Fibroblast of upper back skin (primary cell): ENCODE measurements at places on chromosomes 1 and 21.
A peak's percentile ranks its signal among the peaks of the same experiment; 100 is the strongest.

DNA sequence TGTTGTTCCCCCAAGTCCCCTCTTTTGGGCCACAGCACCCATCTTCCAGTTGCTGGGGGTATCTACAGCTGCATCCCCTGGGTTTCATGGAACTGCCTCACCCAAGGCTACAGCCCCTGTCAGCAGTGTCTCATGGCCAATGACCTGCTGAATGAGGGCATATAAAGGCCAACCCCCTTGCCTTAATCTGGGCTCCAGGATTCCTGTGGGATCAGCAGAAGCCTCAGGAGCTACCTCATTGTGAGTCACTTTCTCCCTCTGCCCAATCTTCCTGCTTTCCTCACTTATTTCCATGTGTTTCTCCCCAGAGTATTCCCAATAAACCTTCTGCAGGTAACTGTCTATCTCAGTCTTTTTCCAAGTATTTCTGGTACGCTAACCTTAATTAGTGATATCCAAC is 37.3 kb upstream of the SYT14 start:
- DNase-seq = peak; percentile 80

DNA sequence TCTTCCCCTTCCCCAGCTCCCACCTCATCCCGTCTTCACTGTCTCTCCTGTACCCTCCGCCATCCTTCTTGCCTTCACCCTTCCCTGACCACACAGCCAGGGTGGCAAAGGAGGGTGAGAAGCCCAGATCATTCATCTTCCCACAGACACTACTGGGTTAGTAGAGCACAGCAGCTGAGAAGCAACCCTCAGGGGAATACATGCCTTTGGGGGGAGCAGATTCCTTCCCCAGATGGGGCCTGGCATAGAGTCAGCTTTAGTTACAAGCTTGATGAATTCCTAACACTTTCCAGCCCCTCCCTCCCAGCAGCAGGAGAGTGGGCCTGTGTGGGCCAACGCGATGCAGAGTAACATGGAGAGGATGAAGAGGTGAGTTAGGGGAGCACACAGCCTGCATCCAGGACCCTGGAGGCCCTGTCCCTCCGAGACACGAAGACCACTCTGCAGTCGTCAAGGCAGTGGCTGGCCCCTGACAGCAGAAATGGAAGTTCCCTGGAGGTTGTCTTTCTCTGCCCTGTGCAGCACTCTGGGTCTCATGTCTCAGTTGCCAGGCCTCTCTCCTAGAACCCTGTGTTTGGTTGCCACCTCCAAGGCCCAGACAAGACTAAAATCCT is 8.8 kb upstream of the BTG2 start:
- peak; percentile 84 for DNase-seq

DNA sequence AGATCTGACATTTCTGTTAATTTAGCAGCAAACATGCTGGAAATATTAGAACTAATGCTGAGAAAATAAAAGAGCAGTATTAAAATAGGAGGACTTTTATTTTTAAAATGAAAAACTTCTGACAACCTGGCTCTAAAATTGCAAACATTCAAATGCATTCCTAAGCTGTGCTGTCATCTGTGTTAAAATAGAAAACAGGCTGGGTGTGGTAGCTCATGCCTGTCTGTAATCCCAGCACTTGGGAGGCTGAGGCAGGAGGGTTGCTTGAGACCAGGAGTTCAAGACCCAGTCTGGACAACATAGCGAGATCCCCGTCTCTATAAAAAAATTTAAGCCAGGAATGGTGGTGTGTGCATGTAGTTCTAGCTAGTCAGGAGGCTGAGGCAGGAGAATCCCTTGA is 44.6 kb downstream of the MIGA1 start:
- peak; percentile 78 for DNase-seq

- DNase-seq = peak; percentile 33
Measured at GRCh38 chr1:4825800-4826450, 171.5 kb downstream of the AJAP1 start.

DNA sequence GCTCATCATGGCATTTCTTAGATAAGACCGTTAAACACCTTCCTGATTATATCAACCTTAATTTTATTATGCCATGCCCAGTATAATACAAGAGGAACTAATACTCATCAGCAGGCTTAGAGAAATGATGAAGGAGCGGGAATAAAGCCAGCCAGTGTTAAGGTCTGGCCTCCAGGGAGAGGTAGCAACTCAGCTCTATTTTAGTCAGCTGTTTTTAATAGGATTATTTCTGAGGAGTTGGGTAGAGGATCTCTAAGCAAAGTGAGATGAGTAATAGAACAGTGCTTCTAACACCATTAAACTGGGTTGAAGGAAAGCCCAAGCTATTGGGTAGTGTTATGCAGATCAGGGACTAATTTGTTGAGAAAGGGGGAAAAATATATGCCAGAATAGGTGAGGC is 921.5 kb downstream of the TTLL7 start:
- peak; percentile 11 for DNase-seq

- no peak for DNase-seq
Measured at GRCh38 chr1:54996869-54997710, 1.6 kb upstream of the BSND start.

DNA sequence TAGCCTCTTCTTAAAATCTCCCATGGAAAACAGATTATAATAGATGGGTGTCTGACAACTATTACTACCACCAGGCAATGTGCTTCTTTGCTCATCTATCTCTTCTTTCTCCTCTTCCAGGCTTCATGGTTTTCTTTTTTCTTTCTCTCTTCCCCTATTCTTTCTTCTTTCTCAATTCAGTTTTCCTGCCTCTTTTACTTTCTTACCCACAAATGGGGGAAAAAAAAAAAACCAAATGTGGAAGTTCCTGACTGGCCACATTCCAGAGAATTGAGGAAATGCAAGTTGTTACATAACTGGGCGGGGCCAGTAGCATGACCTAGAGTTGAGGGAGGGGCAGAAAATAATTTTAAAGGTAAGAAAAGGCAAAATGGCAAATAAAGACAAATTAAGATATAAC is 10.9 kb upstream of the SMG7 start:
- DNase-seq = peak; percentile 2

GRCh38 chr1:31781756-31782371 is 17.7 kb upstream of the ADGRB2 start:
- no peak for DNase-seq

GRCh38 chr1:226512076-226512728 is 36.4 kb upstream of the STUM start:
- no peak for DNase-seq

GRCh38 chr1:22229379-22229778 is 86.5 kb upstream of the WNT4 start:
- DNase-seq = peak; percentile 7

- DNase-seq = no peak
Measured at GRCh38 chr1:237953238-237953637, 62.5 kb upstream of the ZP4 start.

DNA sequence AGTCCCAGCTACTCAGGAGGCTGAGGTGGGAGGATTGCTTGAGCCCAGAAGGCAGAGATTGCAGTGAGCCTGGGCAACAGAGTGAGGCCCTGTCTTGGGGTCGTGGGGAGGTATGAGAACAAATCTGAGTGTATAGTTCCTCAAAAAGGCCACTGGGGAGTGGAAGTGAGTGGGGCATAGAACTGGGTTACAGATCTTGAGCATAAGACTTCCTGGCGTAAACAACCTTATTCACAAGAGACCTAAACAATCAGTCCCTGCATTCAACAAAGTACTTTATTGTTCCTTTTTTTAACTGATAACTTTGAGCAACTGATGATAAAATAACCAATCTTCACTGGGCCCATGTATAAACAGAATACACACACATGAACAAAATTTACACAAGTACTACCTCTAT is 72.7 kb upstream of the MUTYH start:
- no peak for DNase-seq

GRCh38 chr1:38029685-38030511 is 16.7 kb downstream of the POU3F1 start:
- peak; percentile 80 for DNase-seq

- peak; percentile 45 for DNase-seq
Measured at GRCh38 chr1:2044510-2045319, 5.5 kb upstream of the PRKCZ start.

DNA sequence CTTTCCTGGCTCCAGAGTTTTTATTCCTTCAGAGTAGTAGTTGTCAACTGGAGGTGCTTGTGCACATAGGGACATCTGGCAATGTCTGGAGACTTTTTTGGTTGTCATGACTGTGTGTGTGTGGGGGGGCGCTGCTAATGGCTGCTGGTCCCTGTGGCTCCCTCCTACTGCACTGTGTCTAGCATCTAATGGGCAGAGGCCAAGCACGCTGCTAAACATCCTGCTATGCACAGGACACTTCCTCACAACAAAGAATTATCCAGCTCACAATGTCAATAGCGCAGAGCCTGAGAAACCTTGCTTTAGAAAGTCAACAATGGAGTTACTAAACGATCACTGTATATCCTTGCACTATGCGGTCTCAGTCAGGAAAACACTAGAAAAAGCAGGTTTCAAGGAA is 19.7 kb upstream of the HMGB4 start:
- no peak for DNase-seq

GRCh38 chr1:246784621-246785493 is 60.6 kb downstream of the SCCPDH start:
- peak; percentile 66 for DNase-seq

DNA sequence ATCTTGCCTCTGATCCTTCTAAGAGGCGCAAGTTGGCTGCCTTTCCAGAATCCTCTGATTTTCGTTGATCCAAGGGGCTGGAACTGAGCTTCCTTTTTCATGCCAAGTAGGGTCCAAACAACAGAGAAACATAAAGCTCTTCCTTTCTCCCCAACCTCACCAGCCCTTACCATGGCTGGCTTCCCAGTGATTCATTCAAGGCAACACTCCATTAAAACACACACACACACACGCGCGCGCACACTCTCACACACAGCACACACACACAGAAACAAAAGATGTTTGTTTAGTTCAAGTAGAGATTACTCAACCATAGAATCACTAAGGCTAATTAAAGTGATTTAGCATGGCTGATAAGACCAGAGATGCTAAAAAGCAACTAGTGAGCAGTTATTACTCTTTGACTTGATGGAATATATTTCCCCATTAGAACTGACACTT is 13.0 kb upstream of the GUCA2A start:
- DNase-seq = peak; percentile 87

DNA sequence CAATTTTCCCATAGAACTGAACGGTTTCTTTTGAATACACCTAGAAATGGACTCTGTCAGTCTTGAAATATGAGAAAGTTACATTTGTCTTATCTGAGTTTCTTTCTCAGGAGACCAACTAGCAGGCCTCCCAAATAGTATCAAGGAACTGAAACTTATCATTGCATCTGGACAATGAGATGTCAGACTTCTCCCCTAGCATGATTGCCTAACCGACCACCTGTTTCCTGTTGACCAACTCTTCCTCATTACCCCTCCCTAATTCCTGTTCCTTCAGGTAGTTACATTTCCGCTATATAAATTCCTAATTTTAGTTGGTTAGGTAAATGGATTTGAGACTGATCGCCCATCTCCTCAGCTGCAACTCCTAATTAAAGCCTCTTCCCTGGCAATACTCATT is 1587.3 kb downstream of the NCAM2 start:
- no peak for DNase-seq

DNA sequence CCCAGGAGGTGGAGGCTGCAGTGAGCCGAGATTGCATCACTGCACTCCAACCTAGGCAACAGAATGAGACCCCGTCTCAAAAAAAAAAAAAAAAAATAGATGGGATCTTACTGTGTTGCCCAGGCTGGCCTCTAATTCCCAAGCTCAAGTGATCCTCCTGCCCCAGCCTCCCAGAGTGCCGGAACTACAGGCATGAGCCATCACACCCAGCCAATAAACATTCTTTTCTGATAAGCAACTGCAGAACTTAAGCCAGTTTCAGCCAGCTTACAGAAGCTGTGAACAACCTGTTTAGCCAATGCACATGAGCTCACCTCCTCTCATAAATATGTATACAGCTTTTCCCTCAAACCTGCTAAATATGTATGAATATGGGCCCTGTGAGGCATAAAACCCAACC is 3.1 kb upstream of the MIIP start:
- DNase-seq = no peak

DNA sequence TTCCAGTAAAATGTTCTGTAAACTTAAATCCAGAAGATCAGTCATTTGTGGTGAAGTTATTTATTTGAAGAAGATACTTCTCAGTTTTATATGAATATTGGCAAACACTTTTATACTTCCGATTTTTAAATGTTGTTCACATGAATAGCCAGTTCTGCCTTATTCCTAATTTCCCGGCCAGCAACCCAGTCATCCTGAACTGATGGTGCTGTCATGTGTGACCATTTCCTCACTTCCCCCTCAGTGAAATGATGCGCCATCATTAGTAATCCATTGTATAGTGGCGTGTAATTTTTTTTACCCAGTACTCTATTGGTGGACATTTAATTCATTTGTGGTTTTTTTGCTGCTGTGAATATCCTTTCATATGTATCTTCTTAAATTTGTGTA is 16.4 kb downstream of the GPSM2 start:
- DNase-seq = no peak

DNA sequence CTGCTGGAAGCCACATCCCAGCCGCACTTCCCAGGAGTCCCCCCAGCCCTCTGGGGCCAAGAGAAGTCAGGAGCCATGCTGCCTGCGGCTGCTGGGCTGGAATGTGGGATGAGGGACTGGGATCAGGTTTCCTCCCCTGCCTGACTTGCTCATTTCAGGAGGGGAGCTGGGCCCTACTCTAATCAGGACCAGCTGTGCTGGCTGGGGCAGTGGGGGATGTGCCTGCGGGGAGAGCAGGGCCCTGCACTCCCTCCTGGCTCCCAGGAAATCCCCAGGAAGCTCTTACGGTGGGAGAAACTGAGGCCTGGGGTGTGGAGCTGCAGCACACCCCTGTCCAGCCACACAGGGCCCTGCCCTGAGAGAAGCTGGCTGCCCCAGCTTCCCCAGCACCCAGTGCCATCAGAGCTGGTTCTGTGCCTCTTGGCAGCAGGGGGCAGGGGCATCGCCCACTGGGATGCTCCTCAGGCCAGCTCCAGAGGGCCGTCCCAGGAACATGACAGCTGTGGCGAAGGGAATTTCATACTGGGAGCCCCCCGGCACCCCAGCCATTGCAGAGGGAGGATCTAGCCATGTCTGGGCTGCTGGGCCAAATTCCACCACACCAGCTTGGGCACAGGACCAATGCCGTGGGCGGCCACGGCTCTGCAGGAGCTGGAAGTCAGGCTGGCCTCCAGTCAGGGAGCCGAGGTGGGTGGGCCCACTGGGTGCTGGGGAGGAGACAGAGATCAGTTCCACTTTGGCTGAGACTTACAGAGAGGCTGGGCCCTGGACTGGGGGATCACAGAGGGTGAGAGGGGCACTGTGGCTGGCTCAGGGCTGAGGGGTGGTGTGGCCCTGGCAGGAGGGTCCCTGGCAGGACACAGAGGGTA is 21.3 kb upstream of the PRSS38 start:
- peak; percentile 98 for DNase-seq

DNA sequence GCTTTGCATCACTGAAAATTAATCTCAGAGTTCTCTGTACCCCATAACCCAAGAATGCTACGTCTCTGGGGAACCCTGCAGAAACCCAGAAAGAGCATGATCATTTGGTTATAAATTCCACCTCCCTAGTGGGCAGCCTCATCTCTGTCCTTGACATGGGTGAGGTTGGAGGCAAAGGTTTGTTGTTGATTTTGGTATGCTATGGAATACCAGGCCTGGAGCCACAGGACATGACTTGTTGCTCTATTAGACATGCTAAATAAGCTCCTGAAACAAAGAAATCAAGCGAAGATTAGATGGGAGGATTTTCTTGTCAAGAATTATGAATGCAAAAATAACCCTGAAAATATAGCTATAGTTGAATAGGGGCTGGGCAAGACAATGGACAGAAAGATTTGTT is 197.4 kb upstream of the CAMK1G start:
- no peak for DNase-seq
